Activated effector memory CD4-positive, alpha-beta T cell treated with Interleukin-2 at 50 U/mL for 16 hours (primary cell): ENCODE measurements at places on chromosomes 7 and 10.

DNA sequence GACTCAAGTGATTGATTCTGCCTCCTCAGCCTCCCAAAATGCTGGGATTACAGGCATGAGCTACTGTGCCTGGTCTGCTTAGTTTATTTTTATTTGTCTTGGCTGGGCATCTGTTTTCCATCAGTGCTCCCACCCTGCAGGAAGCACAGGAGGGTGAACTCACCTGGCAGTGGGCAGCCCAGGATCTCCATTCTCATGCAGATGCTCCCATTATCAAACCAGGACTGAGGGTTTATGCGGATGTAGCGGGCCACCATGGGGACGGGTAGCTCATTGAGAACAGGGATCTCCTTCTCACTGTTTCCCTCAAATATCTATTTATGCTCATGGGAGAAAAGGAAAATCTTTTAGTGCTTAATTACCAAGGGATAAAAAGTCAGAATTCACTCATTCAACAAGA, 93.8 kb downstream of the CPXM2 start:
- DNase-seq, result no peak

DNA sequence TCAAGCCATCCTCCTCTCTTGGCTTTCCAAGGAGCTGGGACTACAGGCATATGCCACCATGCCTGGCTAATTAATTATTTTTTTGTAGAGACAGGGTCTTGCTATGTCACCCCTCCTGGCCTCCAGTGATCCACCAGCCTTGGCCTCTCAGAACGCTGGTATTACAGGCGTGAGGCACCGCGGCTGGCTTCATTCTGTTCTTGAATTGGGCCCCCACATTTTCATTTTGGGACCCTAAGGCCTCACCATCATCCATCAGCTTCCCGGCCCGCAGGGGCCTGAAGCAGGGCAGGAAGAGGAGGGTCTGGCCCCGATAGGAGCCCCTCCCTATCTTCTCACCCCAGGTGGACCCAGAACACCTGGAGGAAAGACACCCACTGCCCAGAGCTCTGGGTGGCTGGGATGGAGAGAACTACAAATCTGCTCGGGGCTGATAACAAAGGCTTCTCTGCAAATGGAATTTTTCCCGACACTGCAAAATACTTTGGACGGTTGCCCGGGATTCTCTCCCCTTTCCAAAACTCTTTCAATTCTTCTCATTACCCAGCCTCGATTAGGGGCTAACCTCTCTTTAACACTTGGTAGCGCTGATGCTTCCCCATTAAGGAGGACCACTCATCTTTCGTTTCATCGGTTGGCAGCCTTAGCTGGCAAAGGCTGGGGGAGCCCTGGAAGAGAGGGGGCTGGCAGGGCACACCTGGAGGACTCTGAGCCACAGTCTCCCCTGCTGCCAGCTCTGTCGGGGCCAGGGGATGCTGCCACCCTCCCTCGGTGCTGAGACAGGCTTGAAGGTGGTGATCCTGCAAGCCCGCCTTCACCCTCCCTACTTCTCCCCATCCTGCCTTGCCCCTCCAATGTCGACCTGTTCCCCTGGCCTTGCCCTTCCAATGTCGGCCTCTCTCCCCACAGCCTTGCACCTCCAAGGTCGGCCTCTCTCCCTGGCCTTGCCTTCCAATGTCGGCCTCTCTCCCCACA, 81.0 kb upstream of the GNA12 start:
- DNase-seq, result no peak

DNA sequence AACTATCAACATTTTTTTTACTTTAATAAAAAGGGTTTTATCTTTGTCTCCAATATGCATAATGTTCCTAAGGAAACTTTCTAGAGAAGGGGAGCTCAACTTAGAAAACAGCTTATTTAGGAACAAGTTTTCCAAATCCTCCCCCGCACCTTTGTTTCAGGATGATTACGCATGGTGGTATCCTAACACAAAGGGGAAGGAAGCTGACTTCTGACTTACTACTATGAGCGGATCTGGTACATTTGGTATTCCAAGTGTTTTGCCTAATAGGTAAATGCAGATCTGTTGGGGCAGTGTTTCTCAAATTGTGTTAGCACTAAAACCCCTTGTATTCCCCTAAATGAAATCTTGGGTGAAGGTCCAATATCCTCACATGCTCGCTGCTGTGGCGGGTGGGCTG, 229.3 kb upstream of the KLF14 start:
- no peak for DNase-seq

DNA sequence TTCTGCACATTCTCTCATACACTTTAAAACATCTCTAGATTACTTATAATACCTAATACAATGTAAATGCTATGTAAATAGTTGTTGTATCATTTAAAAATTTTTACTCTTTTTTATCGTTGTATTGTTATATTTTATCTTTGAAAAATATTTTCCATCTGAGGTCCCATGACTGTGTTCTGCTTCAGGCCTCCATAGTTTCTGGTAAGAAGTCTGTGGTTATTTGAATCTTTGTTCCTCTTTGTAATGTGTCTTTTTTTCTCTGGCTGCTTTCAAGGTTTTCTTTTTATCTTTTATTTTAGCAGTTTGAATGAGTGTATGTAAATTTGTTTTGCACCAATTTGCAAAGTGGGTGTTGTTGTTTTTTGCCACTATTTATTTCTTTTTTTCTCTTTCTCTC, 263.1 kb downstream of the RPS24 start:
- no peak for DNase-seq

DNA sequence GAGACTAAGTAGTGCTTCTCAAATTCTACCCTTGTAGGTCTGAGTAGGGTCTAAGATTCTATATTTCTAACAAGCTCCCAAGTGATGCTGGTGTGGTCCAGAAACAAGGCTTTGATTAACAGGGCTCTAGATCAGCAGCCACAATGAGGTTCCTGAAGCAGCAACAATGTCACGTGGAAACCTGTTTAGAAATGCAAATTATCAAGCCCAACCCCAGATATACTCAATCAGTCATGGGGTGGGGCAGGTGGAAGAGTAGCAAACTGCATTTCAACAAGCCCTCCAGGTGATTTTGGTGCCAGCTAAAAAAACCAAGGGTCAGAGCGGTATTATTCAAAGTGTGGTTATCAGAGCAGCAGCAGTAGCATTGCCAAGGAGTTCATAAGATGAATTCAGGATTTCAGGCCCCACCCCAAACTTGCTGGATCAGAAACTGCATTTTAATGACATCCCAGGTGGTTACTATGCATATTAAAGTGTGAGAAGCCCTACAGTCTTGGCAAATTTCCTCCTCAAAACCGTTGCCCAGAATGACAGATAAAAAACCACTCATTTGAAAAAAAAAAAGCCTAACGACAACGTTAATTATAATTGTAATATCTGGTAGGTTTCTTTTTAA, 199.2 kb downstream of the AHR start:
- DNase-seq, result no peak

DNA sequence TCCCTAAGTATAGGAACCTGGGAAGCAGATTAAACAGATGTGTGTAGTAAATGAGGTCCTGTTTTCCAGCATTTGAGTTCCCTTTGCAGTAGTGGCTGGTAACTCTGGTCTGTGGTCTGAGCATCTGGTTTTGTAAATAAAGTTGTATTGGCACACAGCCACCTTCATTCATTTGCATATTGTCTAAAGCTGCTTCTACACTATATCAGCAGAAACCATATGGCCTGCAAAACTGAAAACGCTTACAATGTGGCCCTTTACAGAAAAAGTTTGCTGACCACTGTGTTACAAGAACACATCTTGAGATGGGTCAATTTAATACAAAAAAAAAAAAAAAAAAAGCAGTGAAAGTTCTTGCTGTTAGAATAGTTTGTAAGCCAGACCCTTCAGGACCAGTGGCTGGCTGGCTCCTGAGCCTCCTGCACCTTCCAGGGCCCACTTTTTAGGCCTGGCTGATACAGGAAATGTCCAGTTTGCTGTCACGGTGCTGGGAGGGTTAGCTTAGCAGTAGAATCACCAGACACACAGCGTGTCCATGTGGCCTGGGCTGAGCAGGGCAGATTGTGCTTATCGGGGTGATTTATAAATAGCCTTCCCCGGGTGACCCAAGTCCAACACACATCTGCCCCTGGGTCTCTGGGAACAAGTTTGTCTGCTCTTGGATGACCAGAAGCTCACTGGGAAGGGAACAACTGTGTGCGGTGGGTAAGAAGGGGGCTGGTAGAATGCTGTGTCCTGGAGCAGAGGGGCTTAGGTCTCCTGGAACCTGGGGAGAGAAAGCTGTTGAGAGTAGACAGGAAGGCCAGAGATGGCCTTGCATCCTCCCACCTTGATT, 1.4 kb downstream of the C10orf71 start:
- no peak for DNase-seq

DNA sequence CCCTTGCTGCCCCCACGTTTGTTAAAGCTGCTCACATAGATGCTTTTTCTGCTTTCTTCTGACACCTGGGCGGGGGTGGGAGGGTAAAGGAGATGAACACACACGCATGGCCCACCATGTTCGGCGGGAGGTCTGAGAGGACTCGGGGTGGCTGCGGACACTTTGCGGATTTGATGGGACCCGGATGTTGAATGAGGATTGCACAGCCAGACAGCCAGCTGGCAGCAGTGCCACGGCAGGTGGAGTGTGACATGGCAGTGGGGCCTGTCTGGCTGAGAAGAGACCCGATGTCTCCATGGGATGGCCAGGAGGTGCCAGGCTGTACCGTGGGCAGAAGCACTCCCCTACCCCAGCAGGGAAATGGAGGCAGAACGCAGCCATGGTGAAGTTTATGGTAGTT, 31.2 kb downstream of the PPP2R2D start:
- DNase-seq, result no peak

GRCh38 chr7:93972029-93972725, 32.0 kb downstream of the BET1 start:
- no peak for DNase-seq

DNA sequence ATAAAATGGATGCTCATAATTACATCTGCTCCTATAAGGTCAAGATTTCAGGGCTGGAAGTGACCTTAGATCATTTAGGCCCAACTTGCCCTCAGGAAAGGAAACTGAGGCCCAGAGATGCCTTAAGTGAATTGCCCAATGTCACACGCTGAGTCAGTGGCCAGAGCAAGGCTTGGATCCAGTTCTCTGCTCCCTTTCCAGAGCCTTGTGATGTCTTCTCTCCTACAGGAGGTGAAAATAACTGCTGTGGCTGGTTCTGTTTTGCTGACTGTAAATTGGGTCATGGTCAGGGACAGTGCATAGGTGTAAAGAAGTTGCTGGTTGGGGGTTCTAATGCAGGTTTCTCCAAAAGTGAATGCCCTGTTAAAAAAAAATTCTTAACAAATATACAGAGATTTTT, 91.3 kb downstream of the TCF7L2 start:
- no peak for DNase-seq

GRCh38 chr10:129309565-129309964, 157.5 kb upstream of the MGMT start:
- no peak for DNase-seq

DNA sequence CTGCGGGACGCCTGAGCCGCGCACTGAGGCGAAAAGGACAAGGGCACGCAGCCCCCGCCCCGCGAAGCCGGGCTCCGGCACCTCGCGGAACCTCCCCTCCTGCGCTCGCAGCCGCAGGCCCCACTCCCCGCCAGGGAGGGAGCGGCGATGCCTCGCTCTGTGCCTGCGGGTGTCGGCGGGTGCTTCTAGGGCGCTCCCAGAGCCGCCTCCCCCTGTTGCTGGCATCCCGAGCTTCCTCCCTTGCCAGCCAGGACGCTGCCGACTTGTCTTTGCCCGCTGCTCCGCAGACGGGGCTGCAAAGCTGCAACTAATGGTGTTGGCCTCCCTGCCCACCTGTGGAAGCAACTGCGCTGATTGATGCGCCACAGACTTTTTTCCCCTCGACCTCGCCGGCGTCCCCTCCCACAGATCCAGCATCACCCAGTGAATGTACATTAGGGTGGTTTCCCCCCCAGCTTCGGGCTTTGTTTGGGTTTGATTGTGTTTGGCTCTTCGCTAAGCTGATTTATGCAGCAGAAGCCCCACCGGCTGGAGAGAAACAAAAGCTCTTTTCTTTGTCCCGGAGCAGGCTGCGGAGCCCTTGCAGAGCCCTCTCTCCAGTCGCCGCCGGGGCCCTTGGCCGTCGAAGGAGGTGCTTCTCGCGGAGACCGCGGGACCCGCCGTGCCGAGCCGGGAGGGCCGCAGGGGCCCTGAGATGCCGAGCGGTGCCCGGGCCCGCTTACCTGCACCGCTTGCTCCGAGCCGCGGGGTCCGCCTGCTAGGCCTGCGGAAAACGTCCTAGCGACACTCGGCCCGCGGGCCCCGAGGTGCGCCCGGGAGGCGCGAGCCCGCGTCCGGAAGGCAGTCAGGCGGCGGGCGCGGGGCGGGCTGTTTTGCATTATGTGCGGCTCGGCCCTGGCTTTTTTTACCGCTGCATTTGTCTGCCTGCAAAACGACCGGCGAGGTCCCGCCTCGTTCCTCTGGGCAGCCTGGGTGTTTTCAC, 519 bp downstream of the ITGB8 start:
- DNase-seq, result no peak

DNA sequence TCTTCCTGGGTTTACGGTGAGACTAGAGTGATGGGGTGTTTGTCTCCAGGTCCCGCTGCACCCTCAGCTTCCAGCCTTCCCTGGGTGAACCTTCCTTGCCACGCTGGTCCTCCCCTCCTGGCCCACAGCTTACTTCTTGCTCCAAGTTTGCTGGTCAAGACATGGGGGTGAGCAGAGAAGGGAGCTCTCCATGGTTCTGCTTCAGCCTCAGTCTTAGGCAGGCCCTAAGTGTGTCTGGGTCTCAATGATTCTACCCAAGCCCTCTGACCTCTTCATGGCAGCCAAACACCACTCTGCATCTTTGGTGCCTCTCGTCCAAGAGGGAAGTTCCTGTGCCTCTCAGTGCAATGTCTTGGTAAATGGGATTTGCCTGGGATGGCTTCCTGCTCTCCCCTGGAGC, 356.5 kb upstream of the KLF6 start:
- DNase-seq, result no peak

- no peak for DNase-seq
Measured at GRCh38 chr10:60728056-60728455, 50.2 kb upstream of the CDK1 start.

GRCh38 chr7:359766-360361, 69.9 kb downstream of the FOXL3 start:
- DNase-seq, result no peak

- DNase-seq, result no peak
Measured at GRCh38 chr7:68682910-68683309, 915.4 kb upstream of the AUTS2 start.

GRCh38 chr7:100895701-100895955, at the start of gene ACHE:
Gene ACHE (minus strand): TSS chr7:100895888. CDS start chr7:100894232, 1,656 bp downstream.
- no peak for DNase-seq

- no peak for DNase-seq
Measured at GRCh38 chr10:87092376-87092860, 2.2 kb downstream of the GLUD1 start.

DNA sequence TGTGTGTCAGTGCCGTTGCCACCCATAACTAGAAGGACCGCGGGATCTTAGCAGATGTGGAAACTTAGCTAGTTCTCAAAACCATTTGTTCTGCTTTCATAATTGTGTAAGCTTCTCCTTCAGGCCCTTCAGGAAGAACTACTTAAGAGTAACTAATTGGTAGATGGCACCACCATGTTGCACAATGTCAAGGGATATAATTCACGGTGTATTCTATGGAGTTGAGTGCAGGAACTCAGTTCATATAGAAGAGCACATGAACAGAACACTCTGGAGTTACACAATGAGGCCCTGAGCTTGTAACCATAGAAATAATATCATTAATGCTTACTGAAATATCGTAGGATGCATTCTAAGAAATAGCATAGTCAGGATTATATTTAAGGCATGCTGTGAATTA, 126.5 kb upstream of the GAD2 start:
- DNase-seq, result no peak

- no peak for DNase-seq
Measured at GRCh38 chr7:130878785-130879184, 144.8 kb upstream of the KLF14 start.

GRCh38 chr10:110073896-110074295, 66.1 kb downstream of the ADD3 start:
- no peak for DNase-seq
